ENCODE measurements at places on chromosomes 12 and 14.

GRCh38 chr14:30889244-30889594 lies 14.9 kb downstream of the COCH start:
- no peak for DNase-seq

DNA sequence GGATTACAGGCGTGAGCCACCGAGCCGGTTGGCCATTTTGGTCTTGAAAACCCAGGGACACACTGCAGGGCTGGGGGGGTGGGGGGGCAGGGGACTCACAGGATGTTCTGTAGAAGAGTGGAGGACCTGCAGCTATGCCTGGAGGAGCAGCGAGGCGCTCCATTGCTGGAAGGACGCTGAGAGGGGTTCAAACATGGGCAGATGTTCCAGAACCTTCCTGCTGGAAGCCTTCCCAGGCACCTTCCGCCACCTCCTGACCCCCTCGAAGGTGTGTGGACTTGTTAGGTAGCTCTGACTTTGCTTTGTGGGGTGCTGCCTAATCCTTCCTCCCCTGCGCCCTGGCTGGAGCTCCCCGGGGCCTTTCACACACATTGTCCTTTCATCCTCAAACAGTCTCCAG lies 19.6 kb upstream of the PPP1R13B start:
- DNase-seq, result no peak

- no peak for DNase-seq
Observed at GRCh38 chr14:65892315-65892714, 479.8 kb downstream of the FUT8 start.

- no peak for DNase-seq
Observed at GRCh38 chr14:20904393-20905029, 13.3 kb downstream of the RNASE3 start.

GRCh38 chr12:92928421-92928961 lies 604 bp downstream of the EEA1 start:
- DNase-seq, result peak; percentile 63

DNA sequence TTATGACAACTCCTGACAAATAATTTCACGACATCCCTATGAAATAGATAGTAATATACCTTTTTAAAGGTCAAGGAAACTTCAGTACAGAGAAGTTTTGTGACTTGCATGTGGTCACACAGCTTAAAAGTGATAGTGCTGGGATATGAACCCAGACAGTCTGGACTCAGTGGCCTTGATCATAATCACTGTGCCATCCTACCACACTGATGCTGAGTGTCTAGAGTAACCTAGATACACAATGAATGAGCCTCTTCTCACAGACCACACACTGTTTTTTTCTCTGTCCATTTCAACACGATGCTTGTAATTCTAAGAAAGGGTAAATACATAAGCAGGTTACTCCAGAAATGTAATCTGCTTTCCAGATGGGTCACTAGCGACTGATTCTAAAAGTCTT lies 88.2 kb downstream of the SYNE2 start:
- DNase-seq, result no peak

GRCh38 chr12:78062786-78063185 lies 232.1 kb downstream of the NAV3 start:
- DNase-seq, result peak; percentile 30

GRCh38 chr14:87756661-87757060 lies 236.3 kb downstream of the GALC start:
- DNase-seq, result no peak

DNA sequence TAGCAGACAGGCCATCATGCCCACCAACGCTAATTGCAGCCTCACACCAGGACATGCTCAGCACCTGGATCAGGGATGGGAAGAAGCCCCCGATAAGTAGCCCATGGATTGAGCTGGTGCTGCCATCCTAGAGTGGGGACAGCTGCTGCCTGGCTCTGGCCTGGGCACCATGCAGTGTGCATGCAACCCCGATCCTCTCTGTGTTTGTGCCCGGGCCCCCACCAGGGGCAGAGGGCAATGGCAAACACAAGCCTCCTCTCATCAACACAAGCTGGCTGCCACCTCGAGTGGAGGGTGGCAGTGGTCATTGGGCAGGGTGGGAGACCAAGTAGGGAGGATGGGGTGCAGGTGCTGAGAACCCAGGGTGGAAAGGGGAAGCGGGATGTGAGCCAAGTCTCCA lies 23.3 kb upstream of the SOCS2 start:
- no peak for DNase-seq

- DNase-seq, result peak; percentile 48
Observed at GRCh38 chr14:22388669-22389595, 200.1 kb downstream of the DAD1 start.

DNA sequence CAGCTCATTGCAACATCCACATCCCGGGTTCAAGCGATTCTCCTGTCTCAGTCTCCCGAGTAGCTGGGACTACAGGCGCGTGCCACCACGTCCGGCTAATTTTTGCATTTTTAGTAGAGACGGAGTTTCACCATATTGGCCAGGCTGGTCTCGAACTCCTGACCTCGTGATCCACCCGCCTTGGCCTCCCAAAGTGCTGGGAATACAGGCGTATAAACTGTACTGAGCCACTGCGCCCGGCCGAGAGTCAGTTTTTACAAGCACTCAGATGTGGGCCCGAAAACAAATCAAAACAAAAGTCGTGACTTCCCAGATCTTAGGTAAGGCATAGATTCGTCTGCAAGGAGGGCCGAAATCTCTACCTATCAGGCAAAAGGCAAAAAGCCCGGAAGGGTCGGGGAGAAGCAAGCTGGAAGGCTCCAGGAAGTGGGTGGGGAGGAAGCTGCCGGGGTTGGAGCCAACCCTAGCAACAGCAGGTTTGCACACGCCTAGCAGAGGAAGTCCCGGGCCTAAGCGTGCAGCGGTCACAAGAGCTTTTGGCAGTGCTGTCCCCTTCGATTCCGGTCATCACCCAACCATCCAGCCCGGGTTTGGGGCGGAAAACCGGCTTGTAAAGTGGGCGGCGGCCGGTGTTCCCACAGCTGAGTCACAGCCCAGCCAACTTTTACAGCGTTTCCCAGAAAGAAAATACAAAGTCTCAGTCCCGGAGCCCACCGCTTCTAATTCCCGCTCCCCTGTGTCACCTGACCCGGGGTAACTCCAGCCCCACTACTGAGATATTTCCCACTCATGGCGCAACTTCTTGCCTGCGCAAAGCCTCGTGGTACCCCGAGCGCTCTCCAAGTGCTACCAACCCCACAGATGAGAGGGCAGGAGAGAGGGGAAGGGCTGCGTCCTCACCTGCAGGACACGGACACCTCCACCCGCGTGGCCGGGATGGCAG lies 583 bp downstream of the CPNE8 start:
- DNase-seq, result peak; percentile 32

DNA sequence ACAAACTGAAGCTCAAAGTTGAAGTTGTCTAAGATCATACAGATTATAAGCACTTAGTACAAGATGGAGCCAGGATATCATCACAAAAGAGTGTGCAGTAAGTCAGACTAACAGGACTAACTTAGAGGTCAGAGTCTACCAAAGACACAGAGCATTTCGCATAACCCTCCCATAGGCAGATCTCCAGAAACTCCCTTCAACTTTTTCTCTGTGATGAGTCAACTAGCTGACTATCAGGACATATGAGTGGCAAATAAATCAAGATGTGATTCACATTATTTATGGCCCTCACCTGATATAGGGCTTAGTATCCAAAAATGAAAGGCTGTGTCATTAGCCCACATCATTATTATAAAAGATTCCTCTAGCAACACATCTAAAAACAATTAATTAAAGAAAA lies 484.6 kb downstream of the GALC start:
- DNase-seq, result no peak

- DNase-seq, result peak; percentile 69
Observed at GRCh38 chr14:61498811-61499210, 177.4 kb downstream of the PRKCH start.

DNA sequence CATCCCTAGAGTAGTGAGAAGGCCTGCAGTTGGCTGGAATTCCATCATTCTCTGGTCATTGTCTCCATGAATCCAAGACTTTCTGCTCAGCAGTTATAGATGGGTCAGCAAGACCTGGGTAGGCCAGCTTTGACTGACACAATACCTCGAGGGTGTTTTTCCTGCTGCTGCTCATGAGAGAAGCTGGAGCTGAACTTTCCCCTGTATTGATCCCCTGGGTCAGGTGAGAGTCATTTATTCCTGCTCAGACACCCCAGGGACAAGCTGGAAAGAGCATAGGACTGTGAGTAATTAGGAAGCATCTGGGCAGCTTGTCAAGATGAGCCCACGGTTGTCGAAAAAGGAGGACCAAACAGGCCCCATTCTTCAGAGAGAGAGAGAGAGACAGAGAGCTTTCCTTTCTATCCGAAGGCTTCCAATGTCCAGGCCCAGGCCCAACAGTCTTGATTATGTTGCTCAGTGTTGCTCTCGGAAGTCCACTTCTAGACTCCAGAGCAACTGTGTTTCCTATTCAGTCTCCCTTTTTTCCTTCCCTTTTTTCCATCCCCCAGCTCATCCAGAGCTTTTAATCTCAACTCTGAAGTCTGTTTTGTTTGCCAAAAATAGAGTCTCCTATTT lies 131.1 kb downstream of the SLC8A3 start:
- DNase-seq, result no peak

- no peak for DNase-seq
Observed at GRCh38 chr12:26109343-26109881, 15.4 kb downstream of the BHLHE41 start.

GRCh38 chr14:70663707-70664179 lies 22.0 kb downstream of the TTC9 start:
- peak; percentile 26 for DNase-seq

DNA sequence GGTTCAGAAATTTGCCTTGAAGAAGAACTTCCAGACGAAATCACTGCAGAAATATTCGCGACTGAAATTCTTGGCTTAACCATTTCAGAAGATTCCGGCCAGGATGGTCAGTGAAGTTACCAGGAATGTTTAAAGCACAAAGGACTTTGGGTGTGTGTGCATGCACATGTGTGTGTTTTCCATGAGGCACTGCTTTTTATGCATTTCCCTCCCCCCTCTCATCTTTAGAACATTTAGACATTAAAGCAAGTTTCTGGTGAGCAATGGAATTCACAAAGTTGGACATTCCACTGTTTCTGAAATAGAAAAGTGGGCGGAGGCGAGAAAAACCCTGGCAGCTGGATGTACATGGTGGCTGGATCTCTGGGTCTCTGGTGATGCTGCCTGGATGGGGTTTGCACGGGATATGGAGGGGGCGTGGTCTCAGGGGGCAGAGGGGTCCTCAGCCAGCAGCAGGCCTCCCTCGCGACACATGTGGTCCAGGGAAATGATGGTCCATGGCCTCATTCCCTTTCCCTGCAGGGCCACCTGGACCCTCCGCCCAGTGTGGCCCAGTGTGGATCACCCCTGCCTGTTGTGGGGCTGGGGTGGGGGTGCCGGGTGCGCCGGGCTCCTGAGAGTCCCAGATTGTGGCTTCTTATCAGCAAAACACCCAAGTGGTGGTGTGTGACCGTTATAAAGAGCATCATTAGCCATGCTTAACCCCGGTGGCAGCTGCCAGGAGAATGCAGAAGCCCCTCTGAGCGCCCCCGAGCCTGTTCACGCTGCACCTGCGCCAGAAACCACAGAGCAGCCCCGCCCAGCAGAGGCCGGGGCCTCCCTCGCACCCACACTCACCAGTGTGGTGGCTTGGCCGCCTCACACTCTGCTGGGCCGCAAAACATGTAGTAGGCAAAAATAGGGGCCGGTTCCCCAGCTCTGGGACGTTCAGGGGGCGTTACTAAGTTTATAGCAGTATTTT lies 17.8 kb upstream of the BCL7A start:
- DNase-seq, result peak; percentile 82

DNA sequence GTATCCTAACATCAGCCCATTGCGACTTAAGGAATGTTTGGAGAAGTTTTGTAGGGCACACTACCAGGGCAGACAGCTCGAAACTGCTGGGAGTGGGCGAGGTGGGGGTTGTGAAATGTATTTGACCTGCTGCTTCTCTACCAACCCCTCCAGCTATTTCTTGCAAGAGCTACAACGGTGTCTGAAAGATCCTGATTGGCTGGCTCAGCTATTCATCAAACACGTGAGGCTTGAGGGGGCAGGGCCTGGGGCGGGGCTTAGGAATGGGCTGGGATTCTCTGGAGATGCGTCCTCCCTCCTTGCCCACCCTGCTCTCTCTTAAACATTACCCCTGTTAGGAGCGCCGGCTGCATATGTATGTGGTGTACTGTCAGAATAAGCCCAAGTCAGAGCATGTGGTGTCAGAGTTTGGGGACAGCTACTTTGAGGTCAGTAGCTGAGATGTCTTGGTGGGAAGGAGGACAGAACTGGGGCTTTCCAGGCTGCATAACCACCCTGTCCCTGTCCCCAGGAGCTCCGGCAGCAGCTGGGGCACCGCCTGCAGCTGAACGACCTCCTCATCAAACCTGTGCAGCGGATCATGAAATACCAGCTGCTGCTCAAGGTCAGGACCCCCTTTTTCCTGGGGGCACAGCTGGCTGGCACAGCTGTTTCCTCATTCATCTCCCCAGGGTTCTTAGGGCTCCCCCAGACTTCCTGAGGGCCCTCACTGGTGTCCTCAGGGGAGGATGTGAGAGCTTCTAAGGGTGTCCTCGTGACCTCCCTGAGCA lies 3.1 kb downstream of the ARHGEF25 start:
- DNase-seq, result peak; percentile 57

- DNase-seq, result peak; percentile 70
Observed at GRCh38 chr14:65095633-65096205, 6.6 kb downstream of the MAX start.

DNA sequence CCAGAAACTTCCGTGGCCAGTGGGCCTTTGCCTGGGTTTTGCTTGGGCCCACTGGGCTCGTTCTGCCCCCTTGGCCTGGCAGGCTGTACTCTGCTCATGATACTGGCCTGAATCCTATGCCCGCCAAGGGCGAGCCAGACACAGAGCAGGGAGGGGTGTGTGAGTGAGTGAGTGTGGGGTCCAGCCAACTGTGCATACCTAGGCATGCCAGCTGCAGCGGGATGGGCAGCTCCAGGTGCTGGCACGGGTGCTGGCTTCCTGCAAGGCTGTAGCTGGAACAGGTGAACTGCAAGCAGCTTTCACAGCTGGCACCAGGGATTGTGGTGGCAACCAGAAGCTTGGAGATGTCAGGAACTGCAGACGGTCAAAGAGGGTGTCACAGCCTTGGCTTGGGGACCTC lies 1276.4 kb downstream of the SLC16A7 start:
- DNase-seq, result no peak

GRCh38 chr12:108582509-108582908 lies 15.4 kb downstream of the TMEM119 start:
- no peak for DNase-seq

DNA sequence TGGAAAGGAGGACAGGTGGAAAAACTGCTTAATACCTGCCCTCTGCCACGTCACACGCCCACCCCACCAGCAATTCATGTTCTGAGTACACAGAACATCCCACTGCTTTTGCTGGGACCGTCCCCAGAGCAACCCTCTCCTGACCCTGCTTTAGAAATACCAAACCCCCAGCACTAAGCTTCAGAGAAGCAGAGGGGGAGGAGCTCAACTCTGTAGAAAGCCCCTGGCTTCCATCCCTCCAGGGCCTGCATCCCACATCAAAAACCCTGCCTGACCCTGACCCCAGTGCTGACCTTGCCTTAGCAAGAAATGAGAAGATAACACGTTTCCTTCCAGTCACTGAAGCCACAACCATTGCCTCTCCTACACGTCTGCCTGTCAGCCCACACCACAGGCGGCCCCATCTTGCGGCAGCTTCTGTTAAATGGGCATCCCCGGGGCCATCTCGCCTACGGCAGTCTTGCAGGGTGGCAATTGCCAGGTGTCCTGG lies 19.7 kb downstream of the VDR start:
- DNase-seq, result no peak
